CD4-positive, alpha-beta T cell (primary cell): ENCODE measurements at places on chromosomes 12 and 14.

DNA sequence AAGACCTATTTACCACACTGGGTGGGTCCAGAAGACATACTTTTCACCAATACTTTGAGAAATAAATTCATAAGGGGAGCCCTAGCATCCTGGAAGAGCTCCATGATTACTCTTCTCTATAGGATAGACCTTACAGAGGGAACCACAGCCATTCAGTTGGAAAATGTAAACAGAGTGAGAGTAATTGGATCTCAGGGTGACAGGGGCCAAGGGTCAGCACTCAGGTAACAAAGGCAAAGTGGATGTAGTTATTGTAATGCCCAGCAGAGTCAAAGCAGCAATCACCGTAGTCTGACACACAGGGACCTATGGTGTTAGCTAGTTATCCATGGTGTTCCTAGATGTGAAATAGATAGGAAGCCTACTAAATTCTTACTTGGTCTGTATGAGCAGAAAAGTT lies 10.8 kb upstream of the GTF2A1 start:
- no peak for DNase-seq

DNA sequence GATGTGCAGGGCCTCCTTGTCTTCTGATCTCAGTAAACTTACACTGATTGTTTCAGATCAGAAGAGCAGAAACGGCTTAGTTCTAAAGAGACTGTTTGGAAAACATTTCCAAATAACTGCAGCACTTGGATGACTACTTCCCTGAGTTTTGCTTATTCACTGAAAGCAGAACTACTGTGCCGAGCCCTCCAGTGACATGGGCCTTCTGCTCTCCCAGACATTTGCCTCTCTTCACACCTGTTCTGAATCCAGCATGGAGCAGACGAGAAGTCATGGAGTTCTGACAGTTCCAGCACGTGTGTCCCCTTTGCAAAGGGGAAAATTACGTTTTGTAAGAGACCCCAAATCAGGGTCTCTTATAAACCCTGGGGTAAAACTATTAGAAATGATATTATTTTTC lies 31.4 kb downstream of the ETNK1 start:
- DNase-seq, result no peak

DNA sequence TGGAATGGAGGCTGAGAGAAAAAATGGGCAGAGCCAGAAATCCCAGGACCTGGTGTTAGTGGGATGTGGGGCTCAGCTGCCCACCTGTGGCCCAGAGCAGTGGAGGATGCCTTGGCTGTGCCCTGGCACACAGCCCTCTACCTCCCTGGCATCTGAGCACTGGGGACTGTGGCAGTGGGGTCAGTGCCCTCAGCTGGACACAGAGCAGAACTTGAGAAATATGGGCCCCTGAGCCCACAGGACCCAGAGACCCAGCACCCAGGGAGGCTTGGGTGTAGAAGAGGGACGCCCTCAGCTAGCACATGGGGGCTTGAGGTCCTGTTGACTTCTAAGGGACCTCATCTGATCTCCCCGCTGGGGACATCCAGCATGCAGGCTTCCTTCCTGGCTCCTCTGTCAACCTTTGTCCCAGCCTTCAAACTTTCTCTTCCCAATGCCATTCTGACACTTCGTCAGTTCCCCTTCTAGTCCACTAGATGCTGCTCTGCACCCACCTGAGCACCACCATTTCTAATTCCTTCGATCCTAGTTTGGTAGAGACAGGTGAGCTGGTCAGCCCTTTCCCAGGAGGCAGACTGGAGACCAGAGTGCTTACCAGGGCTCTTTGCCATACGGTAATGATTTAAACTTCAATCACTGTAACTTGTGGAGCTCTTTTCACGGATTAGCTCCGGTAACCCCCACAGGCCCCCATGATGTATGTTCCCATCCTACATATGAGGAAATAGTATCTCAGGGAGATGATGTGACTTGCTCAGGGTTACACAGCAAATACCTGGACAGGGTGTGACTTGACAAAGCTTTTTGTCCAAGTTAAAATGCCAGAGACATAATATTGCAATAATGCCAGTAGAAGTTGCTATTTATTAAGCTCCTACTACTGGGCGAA lies 143.7 kb downstream of the ASCL4 start:
- DNase-seq, result no peak

DNA sequence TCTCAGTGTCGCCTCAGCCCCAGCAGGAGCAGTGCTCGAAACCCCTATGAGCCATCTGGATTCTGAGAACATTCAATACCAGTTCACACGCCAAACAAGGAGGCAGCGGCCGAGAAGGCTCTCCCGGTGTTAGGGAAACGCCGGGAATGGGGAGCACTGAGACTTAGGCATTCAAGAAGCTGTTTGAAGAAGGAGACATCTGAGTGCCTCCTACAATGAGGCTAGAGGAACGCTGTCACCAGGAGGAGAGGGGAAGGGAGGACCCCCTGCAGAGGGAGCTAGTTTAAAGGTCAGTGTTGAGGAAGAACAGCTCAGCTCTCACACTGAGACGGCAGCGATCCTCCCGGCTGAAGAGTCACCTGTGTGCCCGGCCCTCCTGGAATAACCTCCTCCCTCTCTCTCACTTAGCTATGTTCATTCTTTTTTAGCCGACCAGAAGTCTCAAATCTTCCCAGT lies 69.9 kb downstream of the SERPINA3 start:
- no peak for DNase-seq

DNA sequence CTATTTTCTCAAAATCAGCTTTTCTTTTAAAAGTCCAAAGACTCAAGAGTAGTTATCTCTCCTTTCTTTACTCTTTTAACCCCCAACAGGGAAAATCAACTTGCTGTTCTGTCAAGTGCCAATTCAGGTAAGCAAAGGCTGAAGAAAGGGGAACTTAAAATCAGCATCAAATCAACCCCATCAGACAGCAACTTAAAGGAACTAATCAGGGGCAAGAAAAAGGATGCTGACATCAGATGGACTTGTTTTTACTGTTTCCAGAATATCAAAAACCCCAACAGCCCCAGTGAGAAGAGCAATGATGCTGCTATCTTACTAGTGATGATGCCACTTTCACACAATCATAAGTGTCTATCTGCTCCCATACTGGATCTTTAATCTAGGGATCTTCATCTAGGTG lies 3.4 kb downstream of the BAZ2A start:
- no peak for DNase-seq

- DNase-seq, result no peak
Measured at GRCh38 chr14:32620724-32621123, 291.6 kb downstream of the AKAP6 start.

DNA sequence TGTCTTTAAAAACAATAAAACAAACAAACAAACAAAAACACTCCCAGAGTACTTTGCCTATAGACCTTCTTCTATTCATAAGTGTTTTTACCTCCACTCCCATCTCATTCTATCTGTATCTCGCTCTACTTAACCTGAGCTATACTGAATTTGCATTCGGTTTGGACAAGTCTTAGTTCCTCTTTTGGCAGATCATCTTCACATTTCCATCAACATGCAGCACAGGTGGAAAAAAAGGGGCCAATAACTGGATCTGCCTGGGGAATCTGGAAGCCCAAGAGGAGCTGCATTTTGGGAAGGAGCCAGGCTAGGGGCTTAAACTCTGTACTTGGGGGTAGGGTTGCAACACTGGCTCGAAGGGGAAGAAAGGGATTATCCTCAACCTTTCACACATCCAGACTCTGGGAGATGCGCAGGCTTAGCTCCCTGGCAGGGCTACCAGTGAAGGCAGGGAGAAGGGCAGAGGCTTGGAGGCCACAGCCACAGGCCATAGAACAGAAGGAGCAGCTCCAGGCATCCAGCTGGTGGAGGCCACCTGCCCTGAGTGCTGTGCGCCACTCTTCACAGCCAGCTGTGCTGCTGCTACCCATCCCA lies 4.1 kb downstream of the NINJ2 start:
- no peak for DNase-seq

DNA sequence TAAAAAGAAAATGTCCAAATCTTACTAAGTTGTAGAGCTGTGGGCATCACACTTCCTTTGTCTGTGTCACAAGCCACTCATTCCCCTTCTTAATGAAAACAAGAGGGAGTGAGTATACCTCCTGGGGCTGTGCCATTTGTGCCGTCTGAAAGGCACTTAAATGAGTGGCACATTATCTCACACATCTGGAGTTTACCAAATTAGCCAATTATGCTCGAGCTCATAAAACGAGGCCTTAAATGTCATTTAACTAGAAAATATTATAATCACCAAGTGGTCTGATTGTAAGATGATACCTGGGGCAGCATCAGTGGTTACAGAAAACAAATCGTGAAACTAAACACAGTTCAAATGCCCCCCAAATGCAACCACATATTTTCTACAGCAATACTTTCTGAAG lies 146.1 kb downstream of the PAX9 start:
- no peak for DNase-seq

- DNase-seq, result no peak
Measured at GRCh38 chr12:32918890-32919801, 22.6 kb upstream of the PKP2 start.

DNA sequence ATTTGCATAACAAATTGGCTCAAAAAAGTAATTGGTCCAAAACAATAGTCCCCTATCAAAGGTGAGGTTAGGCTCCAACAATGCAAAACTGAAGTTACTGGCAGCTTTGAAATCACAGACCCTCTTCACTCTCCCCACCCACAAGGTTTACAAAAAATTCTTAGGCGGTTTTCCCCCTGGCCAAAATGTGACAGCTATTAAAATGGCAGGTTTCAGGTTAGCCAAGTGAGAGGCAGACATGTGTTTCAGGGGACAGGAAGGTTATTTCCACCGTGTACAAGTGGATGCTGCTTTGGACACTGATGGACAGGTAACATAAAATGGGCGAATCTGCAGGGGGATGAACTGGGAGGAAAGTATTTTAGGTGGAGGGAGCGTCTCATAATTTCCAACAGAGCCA lies 888 bp upstream of the SPIC start:
- DNase-seq, result no peak

DNA sequence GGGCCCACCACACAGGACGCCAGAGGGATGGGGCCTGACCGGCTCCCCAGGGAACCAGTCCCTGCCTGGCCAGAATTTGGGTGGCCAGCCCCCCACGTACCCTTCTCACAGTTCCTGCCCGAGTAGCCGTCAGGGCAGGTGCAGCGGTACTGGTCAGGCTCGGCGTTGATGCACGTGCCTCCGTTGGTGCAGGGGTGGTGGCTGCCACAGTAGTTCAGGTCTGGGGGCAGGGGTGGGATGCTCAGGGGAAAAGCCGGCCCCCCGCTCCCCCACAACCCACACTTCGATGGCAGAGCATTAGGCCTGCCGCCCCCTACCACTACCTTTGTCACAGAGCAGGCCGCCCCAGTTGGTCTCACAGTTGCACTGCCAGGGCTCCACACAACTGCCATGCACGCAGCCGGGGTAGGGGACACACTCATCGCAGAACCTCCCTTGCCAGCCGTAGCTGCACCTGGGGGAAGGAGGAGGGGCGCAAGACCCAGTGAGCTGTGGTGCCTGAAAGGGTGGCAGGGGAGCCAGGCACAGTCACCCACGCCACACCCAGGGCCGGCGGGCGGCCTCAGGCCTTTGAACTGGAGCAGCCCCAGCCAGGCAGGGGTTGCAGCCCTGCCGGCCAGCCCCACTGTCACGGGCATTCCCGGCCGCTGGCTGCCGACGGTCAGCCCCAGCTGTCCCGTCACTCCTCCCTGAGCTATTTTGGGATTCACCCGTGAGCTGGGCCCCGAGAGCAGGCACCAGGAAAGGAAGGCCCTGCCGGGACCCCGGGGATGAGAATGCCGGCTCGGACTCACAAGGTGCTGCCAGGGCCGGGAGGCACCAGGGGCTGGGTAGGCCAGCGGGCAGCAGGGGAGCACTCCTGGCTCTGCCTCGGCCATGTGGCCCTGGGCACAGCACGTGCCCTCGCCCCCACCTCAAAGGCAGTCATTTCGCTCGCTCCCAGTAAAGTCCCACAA lies 16.5 kb downstream of the JAG2 start:
- no peak for DNase-seq

DNA sequence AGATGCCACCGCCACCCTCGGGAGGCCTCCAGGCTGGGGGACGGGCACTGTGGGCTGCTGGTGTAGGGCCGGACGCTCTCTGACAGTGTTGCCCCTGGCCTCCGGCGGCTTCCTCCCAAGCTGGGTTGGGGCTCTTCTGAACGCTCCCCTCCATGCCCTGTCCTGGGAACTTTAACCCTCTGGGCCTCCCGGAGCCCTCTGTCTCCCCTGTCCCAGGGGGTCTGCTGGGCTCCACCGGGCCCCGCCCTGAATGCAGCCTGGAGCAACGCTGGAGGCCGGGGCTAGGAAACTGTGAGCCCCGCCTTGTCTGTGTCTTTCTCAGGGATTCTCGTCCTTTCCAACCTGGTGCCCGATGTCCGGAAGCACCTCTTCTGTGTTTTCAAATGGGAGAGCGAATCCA lies 45.7 kb upstream of the FBRSL1 start:
- no peak for DNase-seq

DNA sequence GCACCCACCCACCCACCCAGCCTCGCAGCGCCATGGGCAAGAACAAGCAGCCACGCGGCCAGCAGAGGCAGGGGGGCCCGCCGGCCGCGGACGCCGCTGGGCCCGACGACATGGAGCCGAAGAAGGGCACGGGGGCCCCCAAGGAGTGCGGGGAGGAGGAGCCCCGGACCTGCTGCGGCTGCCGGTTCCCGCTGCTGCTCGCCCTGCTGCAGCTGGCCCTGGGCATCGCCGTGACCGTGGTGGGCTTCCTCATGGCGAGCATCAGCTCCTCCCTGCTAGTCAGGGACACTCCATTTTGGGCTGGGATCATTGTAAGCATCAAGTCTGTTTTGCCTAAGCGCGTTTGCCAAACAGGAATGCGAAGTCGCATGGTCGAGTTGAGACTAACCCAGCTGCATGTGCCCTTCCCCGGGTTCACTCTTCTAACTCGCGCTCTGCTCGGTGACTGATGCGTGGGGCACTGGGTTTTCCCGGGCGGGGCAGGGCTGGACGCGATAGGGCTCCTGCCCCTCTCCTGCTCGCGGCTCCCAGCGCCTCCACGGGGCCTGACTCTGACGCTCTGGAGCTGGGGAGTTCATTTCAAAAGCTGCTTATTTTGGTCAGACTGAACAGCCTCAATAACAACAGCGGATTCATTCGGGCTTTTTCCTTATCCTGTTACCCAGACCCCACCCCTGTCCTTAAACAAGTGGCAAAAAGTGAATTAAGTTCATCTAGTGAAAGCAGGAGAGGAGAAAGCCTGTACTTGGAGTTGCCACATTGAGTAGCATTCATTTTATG lies 458 bp downstream of the SSPN start:
- DNase-seq, result no peak

GRCh38 chr14:30440961-30441360 lies 118.0 kb upstream of the G2E3 start:
- DNase-seq, result no peak

- DNase-seq, result no peak
Measured at GRCh38 chr14:98183556-98183955, 1088.4 kb downstream of the BCL11B start.

- no peak for DNase-seq
Measured at GRCh38 chr14:105198588-105198987, 17.5 kb upstream of the NUDT14 start.

DNA sequence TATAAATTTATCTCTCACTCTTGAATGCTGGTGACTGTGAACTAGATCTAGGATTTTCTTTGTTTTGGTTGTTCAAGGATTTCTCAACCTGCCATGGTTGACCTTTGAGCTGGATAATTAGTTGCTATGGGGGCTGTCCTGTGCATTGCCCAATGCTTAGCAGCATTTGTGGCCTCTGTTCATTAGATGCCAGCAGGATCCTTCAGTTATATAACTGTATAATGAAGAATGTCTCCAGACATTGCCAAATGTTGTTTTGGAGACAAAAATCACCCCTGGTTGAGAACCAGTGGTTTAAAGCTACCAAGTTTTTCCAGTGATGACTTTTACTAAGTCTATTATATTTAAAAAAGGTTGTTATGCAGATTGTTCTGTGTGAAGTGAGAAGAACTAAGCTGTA lies 147.9 kb upstream of the STXBP6 start:
- DNase-seq, result no peak

- no peak for DNase-seq
Measured at GRCh38 chr12:55699471-55700055, 8.1 kb downstream of the ITGA7 start.
